ENCODE measurements at places on chromosomes 13 and 19.

GRCh38 chr19:51921949-51922348 is 5.3 kb upstream of the ZNF613 start:
- no peak for DNase-seq

GRCh38 chr13:39110518-39111097 is 72.4 kb downstream of the NHLRC3 start:
- DNase-seq, result no peak

DNA sequence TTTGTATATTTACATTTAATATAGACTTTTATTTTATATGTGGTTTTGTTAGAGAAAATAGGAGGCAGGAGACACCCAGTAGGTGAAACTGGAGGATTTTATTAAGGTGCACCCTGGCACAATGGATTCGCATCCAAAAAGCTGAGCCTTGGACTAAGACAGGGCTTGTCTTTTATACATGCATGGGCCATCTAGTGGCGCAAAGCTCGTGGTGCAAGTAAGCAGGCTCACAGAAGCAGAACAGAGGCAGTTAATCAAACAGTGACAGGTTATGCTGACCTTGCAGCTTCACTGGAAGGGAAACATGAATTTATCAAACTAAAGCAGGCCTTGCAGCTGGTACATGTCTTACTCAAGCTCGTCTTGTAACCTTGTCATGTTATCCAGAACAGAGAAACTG is 58.8 kb upstream of the ZNF681 start:
- DNase-seq, result peak; percentile 7

GRCh38 chr13:95335667-95336066 is 34.4 kb upstream of the ABCC4 start:
- DNase-seq, result no peak

DNA sequence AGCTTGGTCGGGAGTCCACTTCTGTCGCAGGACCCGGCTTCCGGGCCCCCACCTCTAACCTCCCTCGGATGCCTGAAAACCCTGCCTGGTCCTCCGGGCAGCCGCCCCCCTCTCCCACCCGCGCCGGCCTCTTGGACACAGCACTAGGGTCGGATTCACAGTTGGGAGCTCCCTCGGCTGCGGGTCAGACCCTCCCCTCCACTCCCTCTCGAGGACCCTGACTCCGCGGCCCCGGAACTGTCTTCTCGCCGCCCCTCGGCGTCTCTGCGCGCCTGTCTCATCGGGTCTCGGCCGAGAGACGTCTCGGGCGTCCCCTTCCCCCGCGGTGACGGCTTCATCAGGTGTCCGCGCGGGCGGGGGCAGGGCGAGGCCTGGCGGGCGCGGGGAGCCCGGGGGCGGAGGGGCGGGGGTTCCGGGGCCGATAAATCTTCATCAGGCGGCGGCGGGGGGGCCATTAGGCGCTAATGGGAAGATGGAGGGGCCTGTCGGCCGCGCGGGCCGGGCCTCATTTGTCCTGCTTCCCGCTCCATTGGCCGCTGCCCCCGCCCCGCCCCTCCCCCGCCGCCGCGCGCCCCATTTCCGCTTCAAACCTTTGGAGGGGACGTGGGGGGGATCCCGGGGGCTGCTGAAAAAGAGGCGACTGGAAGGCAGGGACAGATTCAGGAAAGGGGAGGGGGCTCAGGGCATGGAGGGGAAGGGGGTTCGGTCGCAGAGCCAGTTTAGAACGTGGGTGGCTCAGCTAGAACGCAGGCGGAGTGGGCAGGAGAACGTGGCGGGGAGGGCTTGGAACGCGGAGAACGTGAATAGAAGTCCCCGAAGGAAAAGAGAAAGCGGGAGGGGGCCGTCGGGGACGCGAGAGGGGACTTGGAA is 11.8 kb upstream of the ERFL start:
- DNase-seq, result peak; percentile 67

DNA sequence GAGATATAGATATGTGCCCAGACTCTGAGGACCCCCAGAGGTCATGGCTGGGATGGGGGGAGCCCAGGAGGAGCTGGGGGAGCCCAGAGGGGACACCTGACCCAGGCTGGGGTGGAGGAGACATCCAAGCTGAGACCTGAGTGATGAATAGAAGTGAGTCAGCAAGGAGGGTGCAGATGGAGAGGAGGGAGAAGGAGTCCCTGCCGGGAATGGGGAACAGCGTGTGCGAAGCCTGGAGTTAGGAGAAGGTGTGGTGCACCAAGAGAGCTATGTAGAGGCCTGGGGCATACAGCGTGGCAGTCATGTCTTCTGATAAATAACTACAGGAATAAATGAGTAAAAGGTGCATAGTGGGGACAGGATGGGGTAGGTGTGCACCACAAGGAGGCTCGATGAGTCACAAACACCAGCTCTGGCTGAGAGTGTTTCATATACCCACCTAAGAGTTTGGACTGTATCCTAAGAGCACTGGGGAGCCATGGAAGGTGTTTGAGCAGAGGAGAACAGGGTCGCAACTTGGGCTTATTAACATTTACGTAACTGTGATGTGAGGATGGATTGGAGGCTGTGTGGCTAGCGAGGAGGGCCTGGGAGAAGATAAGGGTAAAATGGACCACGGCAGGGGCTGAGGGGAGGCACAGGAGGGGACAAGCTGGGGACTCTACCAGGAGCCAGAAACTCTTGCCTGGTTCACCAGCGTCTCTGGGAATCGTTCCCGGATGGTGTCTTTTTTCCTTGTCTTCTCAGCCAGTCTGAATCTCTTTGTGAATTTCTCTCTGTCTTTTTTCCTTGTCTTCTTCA is 1.4 kb downstream of the CEACAM18 start:
- DNase-seq, result no peak

- DNase-seq, result no peak
Observed at GRCh38 chr19:37986048-37986750, 79.2 kb downstream of the SIPA1L3 start.

GRCh38 chr13:70034286-70034685 is 73.3 kb upstream of the ATXN8OS start:
- no peak for DNase-seq

GRCh38 chr13:101157261-101157660 is 259.0 kb downstream of the NALCN start:
- DNase-seq, result no peak

GRCh38 chr13:29936051-29936813 is 85.8 kb upstream of the UBL3 start:
- no peak for DNase-seq

DNA sequence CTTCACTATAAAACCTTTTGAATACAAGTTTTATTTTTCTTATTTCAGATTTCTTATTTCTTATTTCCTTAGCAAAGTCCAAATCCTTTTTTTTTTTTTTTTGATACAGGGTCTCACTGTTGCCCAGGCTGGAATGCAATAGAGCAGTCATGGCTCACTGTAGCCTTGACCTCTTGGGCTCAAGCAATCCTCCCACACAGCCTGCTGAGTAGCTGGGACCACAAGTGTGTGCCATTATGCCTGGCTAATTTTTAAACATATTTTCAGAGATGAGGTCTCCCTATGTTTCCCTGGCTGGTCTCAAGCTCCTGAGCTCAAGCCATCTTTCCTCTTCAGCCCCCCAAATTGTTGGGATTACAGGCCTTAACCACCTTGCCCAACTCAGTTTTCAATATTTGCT is 334.3 kb downstream of the DLEU7 start:
- no peak for DNase-seq

- DNase-seq, result no peak
Observed at GRCh38 chr19:2820112-2820702, 539 bp downstream of the ZNF554 start.

DNA sequence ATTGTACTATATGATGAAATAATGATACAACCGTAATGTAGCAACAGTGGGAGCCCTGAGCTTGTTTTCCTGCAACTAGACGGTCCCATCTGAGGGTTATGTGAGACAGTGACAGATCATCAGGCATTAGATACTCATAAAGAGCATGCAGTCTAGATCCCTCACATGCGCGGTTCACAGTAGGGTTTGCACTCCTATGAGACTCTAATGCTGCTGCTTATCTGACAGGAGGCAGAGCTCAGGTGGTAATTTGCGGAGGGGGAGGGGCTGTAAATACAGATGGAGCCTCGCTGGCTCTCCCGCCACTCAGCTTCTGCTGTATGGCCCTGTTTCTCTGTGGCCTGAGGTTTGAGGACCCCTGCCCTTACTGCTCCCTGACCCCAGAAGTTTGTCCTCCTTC is 13.7 kb downstream of the EPHX3 start:
- DNase-seq, result no peak

DNA sequence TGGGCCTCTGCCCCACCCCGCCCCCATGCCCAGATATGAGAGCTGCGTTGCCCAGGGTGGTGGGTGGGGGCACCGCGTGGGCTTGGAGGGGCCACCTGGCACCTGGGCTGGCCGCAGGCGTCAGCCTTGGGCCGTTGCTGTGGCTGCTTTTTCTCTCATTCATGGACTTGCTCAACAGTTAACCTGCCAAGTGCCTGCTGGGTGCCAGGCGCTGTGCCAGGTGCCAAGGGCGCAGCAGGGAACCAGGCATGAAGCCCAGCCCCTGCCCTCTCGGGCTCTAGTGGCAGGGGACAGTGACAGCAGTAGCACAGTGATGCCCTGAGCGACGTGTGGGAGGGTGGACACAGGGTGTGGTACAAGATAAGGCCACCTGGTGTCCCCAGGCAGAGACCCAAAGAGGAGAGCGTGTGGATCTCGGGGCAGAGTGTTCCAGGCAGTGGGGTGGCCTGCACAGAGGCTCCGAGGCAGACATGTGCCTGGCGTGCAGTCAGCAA is 28.1 kb downstream of the DHX34 start:
- no peak for DNase-seq

DNA sequence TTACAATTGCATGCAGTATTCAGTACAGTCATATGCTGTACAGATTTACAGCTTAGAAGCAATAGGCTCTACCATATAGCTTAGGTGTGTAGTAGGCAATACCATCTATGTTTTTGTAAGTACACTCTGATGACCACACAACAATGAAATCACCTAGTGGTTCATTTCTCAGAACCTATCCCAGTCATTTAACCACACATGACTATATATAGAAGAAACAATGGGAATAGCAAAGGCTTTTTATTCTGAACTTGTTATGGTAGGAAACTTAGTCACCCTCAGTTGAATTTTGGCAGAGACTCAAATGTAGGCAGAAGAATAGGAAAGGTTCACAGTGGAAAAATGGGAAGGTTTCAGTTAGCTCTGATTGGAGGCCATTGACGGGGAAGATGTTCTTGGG is 1075.1 kb upstream of the MIR17HG start:
- no peak for DNase-seq

DNA sequence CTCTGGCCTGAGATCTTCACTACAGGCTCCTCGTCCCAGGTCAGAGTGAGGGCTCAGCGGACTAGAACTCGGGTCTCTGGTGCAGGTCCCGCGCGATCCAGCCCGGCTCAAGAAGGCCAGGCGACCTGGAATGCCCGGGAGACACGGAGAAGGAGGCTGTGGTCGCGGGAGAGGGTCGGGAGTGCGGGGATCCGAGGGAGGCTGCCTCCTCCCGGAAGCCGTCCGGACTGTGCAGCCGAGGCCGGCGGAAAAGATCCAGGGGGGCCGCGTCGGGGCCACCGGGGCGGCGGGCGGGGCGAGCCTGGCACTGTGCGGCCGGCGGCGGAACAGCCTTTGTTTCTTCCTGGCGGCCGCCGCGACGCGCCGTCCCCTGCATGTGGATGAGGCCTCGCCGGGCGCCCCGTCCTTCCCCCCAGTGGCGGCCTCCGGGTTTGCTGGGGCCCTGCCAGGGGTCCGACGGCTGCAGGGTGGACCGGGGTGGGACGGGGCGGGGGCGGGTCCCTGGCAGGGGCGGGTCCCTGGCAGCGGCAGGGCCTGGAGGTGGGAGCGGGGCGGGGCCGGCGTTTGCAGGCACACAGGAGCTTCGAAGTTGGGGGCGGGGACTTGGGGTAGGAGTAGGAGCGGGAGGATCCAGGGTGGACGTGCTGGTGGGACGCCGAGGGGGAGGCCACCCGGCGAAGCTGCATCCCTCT is 1.0 kb upstream of the SLC7A10 start:
- DNase-seq, result no peak

GRCh38 chr13:28679628-28680027 is 20.7 kb downstream of the POMP start:
- peak; percentile 20 for DNase-seq

- no peak for DNase-seq
Observed at GRCh38 chr13:71218960-71219359, 648.0 kb downstream of the DACH1 start.

DNA sequence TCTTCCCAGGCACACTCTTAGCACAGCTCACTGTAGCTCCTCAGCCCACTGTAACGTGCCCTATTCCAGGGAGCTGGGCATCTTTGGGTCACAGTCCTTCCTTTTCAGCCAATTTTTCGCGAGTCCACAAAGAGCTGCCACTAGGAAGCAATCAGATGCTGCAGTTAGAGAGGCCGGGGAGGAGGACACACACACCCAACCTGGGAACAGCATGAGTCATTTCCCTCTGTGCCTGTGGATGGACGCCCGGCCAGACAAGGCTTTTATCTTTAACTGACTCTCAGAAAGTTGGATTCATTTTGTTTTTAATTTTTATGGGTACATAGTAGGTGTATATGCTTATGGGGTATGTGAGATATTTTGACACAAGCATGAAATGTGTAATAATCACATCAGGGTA is 918.6 kb downstream of the UQCRFS1 start:
- peak; percentile 67 for DNase-seq

DNA sequence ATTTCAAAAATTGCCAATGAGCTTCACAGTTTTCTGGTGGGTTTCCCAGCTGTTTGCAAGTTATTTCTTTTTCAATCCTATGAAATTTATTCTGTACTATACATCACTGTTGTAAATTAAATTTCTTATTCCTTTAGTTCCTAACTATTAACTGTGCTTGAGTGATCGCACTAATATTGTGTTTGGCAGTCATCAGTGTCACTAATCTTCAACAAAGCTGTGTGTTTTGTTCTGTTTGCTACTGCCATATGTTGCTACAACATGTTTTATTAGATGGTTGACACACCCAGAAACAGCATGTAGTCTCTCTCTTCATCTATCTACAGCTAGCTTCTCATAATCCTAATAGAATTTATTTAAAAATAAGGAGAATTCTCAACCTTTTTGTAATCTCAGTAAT is 453.6 kb upstream of the PRR20A start:
- DNase-seq, result no peak

DNA sequence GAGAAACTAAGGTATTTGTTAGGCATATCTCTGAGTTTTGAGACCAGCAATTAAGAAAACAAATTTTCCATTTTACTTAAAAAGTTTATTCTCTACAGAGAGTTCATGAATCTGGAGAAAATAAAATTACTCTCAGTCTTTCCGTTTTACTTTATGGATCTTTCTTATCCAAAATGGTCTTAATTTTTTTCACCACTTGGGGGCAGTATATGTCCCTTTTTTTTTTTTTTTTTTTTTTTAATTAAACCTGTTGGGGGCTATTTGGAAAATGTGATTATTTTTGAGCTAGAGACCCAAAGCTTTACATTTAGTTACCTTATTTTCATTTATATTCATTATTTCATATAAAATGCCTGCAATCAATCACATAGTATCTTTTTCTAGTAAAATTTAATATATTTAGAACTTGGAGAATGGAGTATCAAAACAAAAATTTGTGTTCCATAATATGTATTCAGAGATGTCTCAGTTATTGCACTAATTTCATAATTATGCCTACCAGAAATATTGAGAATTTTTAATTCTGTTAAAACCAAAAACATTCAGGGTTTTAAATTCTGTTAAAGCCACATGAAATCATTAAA is 27.1 kb downstream of the PIBF1 start:
- peak; percentile 2 for DNase-seq

GRCh38 chr19:35063940-35064818 is 22.7 kb downstream of the HPN start:
- DNase-seq, result peak; percentile 51
